Naive B cell (primary cell): ENCODE measurements at places on chromosomes 11 and 22.

- DNase-seq: no peak
These were observed 758 bp downstream of the MCAM start for GRCh38 chr11:119316016-119316728.

DNA sequence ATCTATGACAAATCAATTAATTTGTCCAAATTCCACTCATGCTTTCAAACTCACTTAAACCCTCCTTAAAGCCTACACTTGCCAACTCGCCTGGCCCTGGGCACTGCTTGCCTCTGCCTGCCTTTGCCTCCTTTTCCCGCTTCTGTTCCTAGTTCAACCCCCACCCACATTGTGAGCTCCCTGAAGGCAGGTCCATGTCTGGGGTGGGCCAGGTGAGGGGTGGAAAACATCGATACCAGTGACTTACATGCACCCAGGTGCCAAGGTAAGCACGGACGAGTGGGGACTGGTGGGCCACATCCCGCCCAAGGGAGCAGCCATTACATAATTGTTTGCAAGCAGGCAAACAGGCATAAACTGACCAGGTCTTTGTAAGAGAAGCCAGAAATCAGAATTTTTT, 146.2 kb downstream of the ST3GAL4 start:
- no peak for DNase-seq

- no peak for DNase-seq
These were observed 91.7 kb downstream of the WNT7B start for GRCh38 chr22:45885171-45885840.

- no peak for DNase-seq
These were observed 352.1 kb upstream of the NARS2 start for GRCh38 chr11:78926633-78927338.

DNA sequence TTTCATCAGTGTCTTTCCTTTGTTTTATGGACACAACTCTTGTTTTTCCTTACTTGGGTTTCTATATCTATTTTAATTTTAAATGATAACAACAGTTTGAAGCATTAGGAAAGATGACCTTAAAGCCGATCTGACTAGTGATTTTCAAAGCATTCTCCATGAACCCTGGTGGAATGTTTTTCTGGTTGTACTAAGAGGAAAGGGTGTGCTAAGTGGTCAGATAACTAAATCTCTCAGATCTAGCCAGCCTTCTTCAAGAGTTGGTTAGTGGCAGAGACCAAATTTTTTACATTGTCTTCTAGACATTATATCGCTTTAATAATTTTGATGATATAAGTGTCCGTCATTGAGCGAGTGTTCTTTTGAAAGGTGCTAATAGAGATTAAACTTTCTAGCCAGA, 134.4 kb downstream of the METTL15 start:
- no peak for DNase-seq

DNA sequence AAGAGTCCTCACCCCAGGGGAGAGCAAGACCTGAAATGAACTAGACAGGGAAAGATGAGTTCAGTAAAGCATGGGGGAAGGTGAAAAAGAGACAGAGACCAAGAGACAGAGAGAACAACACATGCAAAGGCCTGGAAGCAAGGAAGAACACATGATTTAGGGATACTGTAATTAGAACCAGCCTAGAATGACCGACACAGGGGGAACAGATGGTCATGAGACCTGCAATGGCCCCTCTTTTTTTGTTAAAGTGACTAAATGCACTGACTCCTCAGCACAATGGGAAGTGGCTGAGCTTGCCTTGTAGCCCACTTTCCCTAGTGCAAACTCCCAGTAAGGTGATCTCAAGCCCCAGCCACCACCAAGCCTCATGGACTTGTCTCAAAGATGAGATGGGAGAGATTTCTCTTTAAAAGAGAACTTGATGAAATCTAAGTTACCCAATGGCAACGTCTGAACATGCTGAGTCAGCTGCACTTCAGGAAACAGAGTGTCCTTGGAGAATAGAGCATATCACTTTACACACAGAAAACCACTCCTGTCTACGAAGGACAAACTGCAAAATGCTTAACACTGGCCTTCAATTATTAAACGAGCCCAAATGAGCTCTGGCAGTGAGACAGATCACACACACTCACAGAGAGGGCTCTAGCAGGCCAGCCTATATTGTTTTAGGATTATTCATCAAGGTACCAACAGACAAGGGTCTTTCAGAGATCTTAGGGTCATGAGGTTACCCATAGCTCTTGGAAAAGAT, 91.0 kb downstream of the SERGEF start:
- no peak for DNase-seq

DNA sequence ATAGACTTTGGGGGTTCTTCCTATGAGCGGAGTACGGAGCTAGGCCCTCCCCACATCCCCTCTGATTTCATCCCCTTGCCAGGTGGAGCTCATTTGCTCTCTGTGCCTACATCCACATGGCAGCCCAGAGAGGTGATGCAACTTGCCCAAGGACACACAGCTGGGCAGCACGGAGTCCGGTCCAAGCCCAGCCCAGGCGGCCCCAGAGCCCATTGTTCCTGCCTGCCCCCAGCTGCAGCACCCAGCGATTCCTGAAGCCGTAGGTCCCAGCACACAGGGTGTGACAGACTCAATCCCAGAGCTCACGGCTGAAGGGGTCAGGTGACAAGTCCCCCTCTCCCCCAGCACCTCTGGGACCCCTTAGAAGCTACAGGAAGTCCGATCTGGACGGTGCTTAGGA, 22.2 kb upstream of the RFPL3 start:
- no peak for DNase-seq

- no peak for DNase-seq
These were observed 339.6 kb downstream of the TBC1D22A start for GRCh38 chr22:47102081-47102480.

- no peak for DNase-seq
These were observed 86.6 kb downstream of the YAP1 start for GRCh38 chr11:102196816-102197215.

- DNase-seq: no peak
These were observed 12.6 kb upstream of the COX8A start for GRCh38 chr11:63961608-63962412.

DNA sequence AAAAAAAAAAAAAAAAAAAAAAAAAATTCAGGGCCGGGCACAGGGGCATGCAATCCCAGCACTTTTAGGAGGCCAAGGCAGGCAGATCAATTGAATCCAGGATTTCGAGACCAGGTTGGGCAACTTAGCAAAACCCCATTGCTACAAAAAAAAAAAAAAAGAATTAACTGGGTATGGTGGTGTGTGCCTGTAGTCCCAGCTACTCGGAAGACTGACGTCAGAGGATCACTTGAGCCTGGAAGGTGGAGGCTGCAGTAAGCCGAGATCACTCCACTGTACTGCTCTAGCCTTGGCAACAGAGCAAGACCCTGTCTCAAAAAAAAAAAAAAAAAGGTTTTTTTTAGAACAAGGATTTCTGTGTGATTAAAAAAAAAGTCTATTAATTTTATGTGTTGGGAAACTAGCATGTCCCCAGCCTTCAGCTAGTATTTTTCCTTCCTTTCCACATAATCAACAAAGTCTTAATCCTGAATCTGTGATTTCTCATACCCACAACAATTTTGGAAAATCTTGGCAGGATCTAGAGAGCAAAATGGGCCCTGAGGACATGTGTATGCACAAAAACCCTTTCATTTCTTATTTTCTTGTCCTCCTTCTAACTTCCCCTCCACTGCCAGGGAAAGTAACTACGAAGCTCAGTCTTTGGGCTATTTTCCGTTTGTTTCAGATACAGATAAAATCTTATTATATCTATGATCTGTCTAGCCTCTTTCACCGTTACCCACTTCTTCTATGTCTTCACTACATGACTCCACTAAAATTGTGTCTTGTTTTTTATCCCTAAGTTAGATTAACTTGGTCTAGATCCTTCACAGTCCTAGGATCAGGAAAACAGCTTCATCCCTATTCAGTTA, 5.7 kb upstream of the AMBRA1 start:
- DNase-seq: no peak

- DNase-seq: no peak
These were observed 177.7 kb downstream of the SNX19 start for GRCh38 chr11:130738611-130739010.

- DNase-seq: no peak
These were observed 325.9 kb downstream of the MIAT start for GRCh38 chr22:26983311-26983710.

DNA sequence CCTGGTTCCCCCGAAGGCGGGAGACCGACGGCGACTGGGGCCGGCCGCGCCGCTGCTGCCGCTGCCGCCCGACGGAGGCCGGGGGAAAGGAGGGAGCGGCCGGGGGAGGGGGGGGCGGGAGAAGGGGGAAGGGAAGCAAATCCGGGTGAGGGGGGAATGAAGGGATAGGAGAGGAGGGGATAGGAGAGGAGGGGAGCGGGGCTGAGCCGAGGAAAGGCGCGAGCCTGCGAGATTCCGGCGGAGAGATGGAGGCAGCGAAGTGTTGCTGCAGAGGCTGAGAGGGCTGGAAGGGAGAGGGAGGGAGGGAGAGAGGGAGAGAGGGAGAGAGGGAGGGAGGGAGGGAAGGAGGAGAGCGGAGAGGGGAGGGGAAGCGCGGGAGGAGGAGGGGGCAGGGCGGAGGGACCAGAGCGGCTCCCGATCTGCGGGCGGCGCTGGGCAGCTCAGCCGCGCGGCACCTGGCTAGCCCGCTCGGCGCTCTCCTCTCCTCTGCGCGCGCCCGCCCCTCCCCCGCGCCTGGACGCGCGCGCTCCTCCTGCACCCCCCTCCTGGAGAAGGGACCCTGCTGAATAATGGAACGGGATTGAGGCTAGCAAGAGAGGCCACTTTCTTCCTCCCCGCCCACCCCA, 52.3 kb downstream of the SLC22A12 start:
- DNase-seq: no peak

DNA sequence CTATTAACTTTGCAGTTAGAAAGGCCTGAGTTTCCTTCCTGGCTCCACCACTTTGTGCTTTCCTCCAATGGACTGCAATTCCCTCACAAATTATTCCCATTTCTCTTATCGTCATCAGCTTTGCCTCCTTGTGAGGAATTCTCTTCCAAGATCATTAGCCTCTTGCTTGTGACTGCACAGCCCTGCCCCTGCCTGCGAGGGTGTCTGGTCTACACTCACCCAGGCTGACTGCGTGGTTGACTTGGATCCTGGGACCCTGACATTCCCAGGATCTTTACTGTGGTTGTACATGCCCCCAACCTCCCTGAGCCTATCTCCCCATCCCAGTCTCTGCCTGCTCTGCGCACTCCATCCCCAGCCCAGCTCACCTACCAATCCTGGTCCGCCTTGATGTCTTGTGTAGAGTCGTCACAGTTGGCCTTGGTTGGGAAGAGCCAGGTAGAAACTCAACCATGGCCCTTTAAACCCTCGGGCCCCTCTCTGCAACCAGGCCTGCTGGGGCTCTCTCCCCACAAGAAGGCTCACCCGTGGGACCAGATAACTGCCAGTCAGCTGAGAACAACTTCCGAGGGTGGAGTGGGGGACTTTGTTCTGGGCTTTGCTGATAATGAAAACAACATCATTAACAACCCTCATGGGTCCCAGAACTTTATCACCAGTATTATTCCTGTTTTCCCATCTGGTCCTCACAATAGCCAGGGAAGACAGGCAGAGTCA, at the start of gene OR2AT4:
OR2AT4 (minus strand) TSS at position 421 of the 717 bp plus-strand sequence.
- DNase-seq: no peak

DNA sequence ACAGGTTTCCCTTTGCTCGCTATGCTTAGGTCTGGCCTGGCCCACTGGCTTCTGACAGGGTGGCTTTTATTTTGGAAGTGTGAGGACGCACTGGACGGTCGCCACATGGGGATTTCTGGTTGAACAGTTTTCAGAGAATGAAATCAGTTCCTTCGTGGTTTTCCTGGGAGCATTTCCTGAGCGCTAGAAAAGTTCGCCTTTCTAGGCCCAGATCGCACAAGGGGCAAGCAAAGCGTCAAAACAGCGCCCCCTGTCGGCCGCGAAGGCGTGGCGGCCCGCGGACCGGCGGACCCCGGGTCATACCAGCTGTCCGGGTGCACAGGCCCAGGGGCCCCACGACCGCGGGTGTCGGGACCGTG, 12.7 kb upstream of the CYP2R1 start:
- DNase-seq: peak; percentile 67

DNA sequence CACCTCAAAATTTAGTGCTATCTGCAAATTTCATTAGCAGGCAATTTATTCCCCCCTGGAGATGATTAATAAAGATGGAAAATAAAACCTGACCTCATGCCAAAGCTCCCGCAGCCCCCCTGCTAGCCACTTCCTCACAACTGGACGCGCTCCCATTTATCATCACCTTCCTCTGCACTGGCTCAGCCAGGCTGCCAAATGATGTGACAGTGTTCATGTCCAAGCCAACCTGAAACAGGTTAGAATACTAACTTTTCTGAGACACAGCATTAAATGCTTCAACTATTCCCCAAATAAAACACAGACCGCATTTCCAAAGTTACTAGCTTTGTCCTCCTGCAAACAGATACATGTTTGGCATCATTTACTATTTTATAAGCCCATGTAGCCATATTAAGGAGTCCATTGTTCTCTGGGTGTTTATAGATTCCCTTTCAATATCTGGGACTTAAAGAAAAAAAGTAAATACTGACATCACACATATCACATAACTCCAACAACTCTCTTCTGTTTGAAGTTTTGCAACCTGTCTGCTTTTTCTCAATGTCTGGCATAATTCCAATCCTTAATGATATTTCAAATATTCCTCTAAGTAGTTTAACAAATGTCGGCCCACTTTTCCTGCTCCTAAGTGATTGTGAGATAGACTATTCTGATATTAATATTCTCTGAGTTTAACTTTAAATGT, 829.7 kb upstream of the FAT3 start:
- no peak for DNase-seq

- DNase-seq: no peak
These were observed 11.3 kb upstream of the ETS1 start for GRCh38 chr11:128598506-128599150.

DNA sequence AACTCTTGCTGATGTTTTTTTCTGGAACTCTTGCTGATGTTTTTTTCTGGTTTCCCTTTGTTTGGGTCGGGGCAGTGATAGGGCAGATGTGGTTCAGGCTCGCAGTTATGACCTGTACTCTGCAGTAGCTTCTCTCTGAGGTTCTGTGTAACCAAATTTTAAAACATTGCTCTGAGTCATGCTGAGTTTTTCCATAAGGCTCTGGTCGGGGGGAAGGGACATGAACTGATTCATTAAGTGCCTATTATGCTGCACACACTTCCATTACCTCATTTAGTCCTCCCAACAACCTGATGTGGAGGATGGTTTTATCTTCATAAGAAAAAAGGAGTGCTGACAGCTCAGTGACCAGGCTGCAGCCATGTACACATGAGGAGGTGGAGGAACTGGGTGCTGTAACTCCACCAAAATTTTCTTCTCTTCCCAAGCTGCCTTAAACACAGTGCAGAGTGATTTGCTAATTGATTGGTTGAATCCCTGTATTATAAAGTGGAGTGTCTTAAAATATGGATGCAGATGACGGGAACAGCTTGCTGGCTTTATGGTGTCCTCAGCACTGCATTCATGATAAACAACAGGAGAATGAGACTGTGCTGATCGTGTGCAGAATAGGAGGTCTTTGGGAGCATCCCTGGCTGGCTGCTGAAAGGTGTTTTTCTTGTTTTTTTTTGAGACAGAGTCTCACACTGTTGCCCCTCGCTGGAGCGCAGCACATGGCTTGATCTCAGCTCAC, 19.1 kb downstream of the TNRC6B start:
- DNase-seq: no peak

GRCh38 chr22:24068377-24068680, 57.2 kb downstream of the CABIN1 start:
- DNase-seq: no peak

GRCh38 chr11:69804769-69805508, 14.3 kb downstream of the FGF3 start:
- no peak for DNase-seq
